Tibial nerve (tissue), 4 donors: ENCODE measurements at places on chromosomes 4 and X.

DNA sequence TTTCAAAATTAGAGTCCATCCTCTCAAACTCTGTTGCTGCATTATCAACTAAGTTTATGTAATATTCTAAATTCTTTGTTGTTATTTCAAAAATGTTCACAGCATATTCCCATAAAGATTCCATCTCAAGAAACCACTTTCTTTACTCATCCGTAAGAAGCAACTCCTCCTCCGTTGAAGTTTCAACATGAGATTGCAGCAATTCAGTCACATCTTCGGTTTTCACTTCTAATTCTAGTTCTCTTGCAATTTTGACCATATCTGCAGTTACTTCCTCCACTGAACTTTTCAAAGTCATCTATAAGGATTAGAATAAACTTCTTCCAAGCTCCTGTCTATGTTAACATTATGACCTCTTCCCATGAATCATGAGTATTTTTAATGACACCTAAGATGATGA is 216.6 kb upstream of the SLC7A11 start:
- no peaks in the 10 kb centered on the region for H3K4me1 ChIP-seq
- no peak overlapping the region for H3K4me3 ChIP-seq
- no peaks in the 10 kb centered on the region for H3K27me3 ChIP-seq

GRCh38 chr4:128658214-128658631 is 151.3 kb upstream of the JADE1 start:
- H3K4me3 ChIP-seq, result no peak overlapping the region
- peak overlapping the region; percentile 90 for H3K27ac ChIP-seq
- no peaks in the 10 kb centered on the region for H3K36me3 ChIP-seq
- H3K27me3 ChIP-seq, result no peaks in the 10 kb centered on the region
- H3K4me1 ChIP-seq, result peaks cover 19% of the 10 kb centered on the region

DNA sequence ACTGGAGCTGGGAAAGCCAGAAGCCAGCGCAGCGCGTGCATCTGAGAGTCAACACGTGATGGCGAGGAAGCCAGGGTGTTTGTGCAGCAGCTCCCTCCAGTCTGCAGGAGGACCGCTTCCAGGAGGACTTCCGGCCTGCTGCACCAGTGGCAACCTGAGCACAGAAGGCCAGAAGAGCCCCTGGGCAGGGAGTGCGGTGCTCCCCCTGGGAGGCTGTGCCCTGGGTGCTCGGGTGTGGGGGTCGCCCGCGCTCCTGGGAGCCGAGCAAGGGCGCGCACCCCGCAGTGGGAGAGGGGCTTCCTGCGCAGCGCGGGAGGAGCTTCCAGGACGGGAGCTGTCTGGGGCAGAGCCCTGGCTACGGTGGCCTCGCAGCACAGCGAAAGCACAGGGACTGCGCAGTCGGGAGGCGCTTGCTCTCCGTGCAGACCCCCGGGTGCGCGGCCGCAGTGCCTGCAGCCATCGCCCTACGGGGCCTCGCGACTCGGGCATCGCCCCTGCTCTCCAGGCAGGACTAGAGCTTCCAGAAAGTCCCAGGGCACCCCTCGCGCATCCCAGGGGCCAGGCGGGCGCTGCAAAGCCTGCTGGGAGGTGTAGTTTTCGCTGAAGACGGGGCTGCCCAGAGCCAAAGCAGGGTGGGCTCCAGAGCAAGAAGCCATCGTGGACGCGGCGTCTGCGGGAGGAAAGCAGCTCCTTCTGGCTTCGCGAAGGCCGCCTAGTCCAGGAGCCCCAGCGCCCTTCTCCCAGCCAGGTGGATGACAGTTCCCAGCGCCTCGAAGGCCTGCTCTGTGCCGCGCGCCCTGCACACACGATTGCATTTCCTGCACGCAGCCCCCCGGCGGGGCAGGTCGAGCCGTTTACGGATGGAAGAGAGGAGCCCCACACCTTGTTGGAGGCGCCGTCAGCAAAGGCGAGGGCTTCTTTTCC is 24.1 kb upstream of the WFS1 start:
- no peak overlapping the region for H3K27ac ChIP-seq
- H3K4me1 ChIP-seq, result no peaks in the 10 kb centered on the region

GRCh38 chr4:8506373-8507195 is 66.0 kb downstream of the TRMT44 start:
- H3K27ac ChIP-seq, result peak overlapping the region; percentile 53
- H3K4me1 ChIP-seq, result peaks cover 14% of the 10 kb centered on the region
- no peak for DNase-seq
- no peaks in the 10 kb centered on the region for H3K27me3 ChIP-seq
- no peaks in the 10 kb centered on the region for H3K36me3 ChIP-seq

GRCh38 chrX:65846974-65847373 is 179.5 kb downstream of the MSN start:
- no peak for DNase-seq
- H3K36me3 ChIP-seq, result no peaks in the 10 kb centered on the region
- H3K27me3 ChIP-seq, result no peaks in the 10 kb centered on the region
- H3K27ac ChIP-seq, result no peak overlapping the region
- no peaks in the 10 kb centered on the region for H3K4me1 ChIP-seq

DNA sequence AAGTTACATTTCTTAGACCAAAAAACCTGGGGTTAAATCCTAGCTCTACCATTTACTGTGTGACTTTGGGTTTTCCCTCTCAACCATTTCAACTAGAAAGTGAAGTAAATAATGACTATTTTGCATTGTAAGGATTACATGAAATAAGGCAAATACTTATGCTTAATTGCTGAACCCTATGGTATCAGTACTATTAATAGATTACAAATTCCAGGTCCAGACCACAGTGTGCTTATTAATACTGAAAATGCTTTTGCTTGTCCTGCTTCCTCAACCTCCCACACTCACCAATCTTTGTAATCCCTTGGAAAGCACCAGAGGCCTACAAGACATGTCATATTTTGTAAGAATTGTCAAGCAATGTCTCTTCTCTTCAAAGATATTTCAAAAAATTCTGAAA is 456.5 kb downstream of the SPOCK3 start:
- no peak overlapping the region for H3K4me3 ChIP-seq
- no peaks in the 10 kb centered on the region for H3K27me3 ChIP-seq
- H3K27ac ChIP-seq, result no peak overlapping the region
- H3K4me1 ChIP-seq, result no peaks in the 10 kb centered on the region
- H3K36me3 ChIP-seq, result no peaks in the 10 kb centered on the region

DNA sequence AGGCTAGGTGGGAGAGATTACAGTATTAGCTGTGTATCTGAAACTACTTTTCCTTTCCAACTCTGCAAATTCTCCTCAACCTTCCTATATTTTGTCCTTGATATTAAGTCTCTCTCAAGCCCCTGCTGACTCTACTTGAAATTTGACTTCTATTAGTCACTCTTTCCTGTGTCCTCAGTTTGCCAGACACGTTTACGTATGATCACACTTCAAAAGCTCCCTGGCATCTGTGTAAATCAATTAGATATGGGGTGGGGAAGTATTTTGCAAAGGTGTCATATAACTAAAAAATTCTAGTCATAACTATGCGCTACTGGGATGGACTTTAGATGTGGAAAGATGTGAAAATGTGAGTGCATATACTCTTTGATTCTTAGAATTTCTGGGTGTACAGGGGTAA is 67.4 kb upstream of the ARHGAP24 start:
- no peak overlapping the region for H3K27ac ChIP-seq
- DNase-seq, result no peak
- H3K36me3 ChIP-seq, result no peaks in the 10 kb centered on the region
- no peak overlapping the region for H3K4me3 ChIP-seq

GRCh38 chrX:118975831-118976598 is 1.6 kb downstream of the LONRF3 start:
- no peaks in the 10 kb centered on the region for H3K4me1 ChIP-seq
- peak overlapping the region; percentile 54 for H3K4me3 ChIP-seq
- DNase-seq, result peak; percentile 65

DNA sequence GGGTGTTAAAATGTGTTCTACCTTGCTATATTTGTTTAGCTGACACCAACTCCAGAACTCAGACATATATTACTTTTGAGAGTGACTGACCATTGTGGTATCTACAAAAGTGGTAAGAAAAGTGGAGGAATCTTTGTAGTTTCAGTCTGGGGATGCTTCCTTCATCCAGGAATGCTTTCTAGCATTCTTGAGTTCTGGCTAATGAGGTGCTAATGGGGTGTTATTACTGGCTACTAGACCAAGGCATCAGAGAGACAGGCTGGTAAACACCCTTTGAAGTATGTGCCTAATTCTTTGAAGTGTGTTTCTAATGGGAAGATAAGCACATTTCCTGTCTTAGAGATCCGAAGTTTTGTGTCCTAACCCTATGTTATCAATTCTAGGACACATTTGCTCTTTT is 310.4 kb downstream of the SPRY1 start:
- no peaks in the 10 kb centered on the region for H3K27me3 ChIP-seq
- no peaks in the 10 kb centered on the region for H3K36me3 ChIP-seq
- H3K27ac ChIP-seq, result no peak overlapping the region
- H3K4me1 ChIP-seq, result no peaks in the 10 kb centered on the region
- no peak overlapping the region for H3K4me3 ChIP-seq
- no peak for DNase-seq

GRCh38 chrX:125291124-125291523 is 28.5 kb upstream of the TEX13C start:
- no peak overlapping the region for H3K27ac ChIP-seq
- no peak overlapping the region for H3K4me3 ChIP-seq
- DNase-seq, result no peak
- H3K4me1 ChIP-seq, result no peaks in the 10 kb centered on the region
- H3K36me3 ChIP-seq, result no peaks in the 10 kb centered on the region
